ENCODE measurements at places on chromosomes 5 and 9.

- DNase-seq: no peak
These were observed 46.3 kb downstream of the HSD17B3 start for GRCh38 chr9:96255698-96256097.

DNA sequence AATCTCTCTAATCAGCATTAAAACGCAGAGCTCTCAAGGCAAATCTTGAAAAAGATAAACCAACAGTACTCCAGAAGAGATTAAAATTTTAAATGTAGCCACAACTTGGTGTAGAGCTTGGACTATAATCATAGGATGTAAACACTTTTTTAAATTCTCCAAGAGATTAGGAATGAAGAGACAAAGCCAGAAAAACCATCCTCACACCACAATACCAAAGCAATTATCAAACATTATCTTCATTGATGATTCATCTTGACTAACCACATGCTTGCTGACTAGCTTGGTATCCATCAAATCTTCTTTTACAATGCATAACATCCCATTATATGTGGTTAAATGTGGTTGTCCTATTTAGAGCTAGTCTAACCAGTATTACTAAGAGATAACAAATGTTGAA lies 815.1 kb downstream of the TLE1 start:
- DNase-seq: no peak

GRCh38 chr9:34610434-34611206 lies 1.3 kb downstream of the RPP25L start:
- no peak for DNase-seq

- DNase-seq: no peak
These were observed 1.5 kb downstream of the SHROOM1 start for GRCh38 chr5:132828846-132829494.

DNA sequence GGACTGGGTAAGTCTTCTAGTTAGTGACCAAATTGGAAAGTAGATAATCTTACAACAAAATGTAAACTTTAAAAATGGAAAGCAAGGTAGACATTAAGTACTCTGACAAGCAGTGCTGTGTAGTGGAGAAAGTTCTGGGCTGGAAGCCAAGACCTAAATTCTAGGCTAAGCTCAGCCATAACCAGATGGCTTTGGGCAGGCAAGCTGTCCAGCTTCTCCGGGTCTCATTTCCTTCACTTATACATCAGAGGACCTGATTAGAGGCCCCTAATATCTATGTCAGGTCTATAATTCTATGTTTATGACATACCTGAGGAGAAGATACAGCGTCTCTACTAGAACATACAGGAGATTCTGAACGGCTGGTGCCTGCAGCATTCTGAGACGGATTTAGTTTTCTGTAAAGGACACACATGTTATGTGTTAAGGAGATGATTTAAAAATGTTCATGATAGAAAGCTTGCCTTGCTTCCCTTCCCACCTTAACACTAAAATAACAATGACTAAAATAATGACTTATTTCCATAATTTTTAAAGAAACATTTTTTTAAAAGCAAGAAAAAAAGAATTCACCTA lies 61.2 kb downstream of the ELL2 start:
- DNase-seq: no peak

Measured in activated naive CD8-positive, alpha-beta T cell treated with anti-CD3 and anti-CD28 coated beads, Interleukin-2, amount 50 U/mL, for 16 hours (primary cell).